AG04449 (cell line): ENCODE measurements at places on chromosomes 7 and 10.

GRCh38 chr7:88700725-88701124, 58.8 kb upstream of the ZNF804B start:
- DNase-seq: no peak

DNA sequence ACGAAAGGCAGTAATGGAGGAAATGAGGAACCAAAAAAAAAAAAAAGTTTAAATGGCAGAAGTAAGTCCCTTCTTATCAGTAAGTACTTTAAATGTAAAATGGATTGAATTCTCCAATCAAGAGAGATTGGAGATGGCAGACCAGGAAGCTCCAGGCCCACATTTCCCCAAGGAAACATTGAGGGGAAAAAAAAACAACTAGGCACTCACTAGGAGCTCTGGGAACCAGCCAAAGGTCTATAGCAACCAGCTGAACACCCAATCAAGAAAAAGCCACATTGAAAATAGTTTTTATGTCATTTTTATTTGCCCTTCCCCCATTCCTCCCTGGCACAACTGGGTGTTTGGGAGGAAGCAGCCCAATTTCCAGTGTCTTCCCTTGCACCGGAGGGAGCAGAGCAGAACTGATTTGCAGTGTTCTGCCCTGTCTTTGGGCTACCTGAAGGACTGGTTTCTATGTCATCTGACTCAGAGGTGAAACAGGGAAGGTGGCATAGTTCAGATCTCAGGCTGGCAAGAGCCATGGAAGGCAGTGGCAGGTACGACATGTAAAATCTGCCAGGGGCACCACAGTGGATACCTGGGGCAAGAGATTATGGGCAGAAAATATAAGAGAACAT, 121.9 kb downstream of the SMURF1 start:
- DNase-seq: no peak

DNA sequence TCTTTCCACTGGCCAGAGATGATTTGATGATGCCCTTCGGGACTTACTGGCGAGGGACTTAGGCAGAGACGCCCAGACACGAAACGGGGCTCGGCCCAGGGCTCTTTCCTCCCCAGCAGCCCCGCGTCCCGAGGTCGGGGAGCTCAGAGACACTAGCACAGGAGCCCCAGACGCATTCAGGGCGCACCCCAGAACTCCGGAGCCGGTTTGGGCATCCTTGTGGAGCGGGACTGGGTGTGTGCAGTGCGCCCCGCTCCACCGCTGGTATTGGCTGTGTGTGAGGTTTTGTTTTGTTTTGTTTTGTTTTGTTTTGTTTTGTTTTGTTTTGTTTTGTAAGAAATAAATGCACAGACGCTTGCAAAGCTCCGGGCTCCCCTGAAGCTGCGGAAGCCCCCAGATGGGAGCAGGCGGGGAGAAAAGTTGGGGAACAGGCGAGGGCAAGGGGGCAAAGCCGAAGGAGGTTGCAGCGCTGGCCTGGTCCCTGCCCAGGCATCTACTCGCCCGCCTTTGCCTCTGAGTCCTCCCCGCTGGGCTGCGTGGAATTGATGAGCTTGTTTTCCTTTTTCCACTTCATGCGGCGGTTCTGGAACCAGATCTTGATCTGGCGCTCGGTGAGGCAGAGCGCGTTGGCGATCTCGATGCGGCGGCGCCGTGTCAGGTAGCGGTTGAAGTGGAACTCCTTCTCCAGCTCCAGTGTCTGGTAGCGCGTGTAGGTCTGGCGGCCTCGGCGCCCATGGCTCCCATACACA, 1.9 kb upstream of the HOXA5 start:
- DNase-seq: no peak

DNA sequence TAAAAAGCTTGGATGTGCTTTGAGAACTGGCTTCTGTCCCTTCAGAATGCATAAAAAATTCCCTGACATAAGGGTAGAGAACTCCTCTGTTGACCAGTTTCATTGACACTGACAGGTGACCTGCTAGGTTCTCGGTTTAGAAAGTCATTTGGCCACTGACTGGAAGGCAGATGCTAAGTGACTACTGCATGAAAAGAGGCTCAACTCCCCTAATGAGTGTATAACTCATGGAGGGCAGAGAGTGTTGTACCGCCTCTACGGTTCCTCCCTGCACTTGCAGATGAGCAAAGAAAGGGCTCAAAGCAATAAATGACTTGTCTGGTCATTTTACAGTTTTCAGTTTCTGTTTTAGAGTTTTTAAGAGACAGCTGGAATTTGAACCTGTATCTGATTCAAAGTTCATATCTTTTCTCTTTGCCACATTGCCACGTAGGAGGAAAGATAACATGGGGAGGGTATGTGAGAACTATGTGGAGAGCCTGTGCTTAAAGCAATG, 2.9 kb upstream of the FGL2 start:
- DNase-seq: no peak

DNA sequence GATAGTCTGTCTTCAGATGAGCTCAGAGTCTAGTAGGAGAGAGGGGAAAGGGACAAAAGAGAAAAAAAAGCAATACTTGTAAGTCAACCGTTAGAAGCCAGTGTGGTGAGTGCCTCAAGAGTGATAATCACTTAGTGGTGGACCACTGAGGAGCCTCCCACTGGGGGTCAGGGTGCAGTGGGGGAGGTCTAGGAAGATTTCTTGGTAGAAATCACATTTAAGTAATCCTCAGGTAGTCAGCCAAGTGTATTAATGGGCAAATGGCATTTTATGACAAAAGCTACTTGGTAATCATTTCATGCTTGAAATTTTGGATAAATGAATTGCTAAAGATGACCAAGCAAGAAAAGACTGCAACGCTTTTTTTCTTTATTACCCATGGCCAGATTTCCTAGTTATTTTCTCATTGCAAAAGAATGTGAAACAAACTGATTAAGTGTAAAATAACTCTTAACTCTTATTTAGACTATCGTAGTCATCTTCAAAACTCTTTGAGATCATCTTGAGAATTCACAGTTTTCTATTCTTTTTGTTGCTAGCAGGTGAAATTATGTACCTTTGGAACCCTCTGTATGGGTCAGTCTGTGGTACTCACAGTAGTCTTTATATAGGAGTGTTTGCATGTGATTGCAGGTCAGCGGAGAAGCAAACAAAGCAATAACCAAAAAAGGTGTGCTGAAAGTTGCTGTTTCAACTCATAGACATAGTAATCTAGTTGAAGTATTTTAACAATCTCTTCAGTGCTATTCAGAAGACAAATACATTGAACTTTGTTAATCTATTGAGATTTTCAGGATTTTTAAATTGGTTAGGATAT, 63.9 kb downstream of the PPP1R9A start:
- no peak for DNase-seq

DNA sequence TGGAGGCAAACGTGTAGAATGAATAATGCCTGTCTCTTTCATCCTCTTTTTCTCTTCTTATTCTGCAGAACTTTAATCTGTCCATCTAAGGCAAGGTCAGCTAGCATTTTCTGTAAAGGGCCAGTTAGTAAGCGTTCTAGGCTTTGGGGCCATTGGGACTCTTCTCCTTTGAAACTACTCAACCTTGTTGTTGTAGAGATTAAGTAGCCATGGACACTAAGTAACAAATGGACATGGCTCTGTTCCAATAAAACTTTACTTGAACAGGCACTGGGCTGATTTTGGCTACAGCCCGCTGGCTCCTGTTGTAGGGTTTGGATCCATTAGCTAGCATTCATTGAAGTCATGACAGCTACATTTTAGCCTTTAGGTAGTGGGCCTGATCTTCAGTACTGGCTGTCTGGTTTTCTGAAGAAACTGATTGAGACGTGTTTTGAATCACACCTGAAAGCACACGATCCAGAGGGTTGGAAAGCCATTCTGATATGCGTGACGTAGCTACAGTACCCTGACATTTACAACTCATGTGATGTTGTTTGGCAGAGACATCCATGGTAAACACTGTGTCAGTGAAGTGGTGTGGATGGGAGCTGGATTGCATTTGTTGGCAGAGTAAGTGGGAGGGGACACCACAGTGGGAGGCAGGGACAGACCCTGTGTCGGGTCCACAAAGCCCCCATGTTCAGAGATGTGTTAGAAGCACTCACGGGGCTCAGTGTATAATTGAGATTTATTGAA, 92.5 kb downstream of the MTPN start:
- no peak for DNase-seq

DNA sequence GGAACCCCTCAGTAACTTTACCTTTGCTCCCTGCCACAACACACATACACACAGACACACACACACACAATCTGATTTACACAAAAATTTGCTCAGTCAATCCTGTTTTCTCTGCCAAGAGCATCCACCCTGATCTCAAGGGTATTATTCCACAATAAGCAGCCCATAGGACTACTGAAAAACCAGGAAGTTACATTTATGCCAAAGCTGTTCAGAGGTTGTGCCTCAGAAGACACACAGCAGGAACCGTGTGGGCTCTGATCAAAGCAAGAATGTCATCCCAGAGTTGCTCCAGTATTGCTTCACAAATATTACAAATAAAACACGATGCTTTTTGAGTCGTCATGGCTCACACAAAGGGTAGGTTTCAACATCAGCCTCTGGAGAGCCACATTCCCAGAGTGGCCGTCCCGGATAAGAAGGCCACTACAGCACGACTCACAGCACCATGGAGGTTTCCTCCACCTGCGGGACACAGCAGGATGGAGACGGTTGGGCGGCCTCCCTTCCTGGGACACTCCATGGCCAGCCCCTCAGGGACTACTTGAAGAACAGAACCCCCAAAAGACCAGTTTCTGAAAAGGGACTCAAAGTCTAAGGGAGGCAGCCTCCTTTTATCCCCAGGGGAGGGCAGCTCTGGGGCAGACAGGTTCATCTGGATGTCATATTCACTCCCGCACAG, 1.6 kb downstream of the AIFM2 start:
- DNase-seq: no peak

DNA sequence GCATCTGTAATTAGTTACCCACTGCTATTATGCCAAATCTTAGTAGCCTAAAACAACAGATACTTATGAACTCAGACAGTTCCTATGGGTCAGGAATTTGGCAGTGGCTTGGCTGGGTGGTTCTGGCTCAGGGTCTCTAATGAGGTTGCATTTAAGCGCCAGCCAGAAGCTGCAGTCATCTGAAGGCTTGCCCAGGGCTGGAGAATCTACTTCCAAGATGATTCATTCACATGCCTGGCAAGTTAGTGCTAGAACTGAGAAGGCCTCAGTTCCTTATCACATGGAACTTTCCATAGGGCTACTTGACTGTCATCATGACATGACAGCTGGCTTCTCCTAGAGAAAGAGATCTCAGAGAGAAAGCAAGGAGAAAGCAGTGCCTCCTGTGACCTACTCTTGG, 121.3 kb downstream of the AVL9 start:
- DNase-seq: peak; percentile 46

DNA sequence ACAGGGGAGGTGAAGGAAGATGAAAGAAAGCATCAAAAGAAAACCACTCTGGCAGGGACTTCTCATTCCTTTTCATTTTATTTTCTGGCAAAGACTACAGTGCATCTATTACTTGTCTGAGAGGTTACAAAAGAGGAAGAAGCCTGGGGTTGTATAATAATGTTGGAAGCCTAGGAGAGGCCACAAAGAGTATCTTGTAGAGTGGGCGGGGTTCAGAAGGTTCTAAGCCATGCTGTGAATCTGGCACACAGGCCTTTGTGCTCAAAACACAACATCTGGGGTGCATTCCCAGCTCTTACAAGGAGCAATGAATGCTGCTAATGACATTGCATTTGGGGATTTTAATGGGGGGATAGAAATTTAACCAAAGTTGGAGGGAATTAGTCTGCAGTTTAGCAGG, 49.4 kb downstream of the MRPL32 start:
- no peak for DNase-seq

GRCh38 chr7:135480966-135481597, 28.8 kb downstream of the CNOT4 start:
- no peak for DNase-seq

DNA sequence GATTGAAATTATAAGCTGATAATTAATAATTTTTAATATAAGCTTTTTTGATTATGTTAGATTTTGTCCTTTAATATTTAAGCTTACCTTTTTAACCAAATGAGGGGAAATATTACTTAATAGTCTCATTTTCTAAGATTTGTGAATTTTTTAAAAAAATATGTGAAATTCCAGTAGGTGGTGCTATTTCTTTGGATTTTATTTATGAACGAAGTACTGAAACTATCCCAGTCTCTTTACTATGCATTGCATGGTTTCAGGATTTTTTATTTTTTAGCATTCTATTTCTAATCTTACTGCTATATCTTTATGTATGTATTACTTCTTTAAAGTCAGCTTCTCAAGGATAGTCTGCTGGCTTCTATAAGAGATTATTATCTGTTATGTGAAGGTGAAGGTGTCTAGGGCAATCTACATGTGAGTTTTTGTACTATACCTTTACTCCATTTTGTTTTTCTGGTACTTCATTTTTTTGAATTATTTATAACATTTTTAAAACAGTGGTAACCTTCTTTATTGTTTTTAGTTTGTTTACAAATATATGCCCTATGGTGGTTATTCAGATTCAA, 78.3 kb downstream of the ATRNL1 start:
- no peak for DNase-seq

DNA sequence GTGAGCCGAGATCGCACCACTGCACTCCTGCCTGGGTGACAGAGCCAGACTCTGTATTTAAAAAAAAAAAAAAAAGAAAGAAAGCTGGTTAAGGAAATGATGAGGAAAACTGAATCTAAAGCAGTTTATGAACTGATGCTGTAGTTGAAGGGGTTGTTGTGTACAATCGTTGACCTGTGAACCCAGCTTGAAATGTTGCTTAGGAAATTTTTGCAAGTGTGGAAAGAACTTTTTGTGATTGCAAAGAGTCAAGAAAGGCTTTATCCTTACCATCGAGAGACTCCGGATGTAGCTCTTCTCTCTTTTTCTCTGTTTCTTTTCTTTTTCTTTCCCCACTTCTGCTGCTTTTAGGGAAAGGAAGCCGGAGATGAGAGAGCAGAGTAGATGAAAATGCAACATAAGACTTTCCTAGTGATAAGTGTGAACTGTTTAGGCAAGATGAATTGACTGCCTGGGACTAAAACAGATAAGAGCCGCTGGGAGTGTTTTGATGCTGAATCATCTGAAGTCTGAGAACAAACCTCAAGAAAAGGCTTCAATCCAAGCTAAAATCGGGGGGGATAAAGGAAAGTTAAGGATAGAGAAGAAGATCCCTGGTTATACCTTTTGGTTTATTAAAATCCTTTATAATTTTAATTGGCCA, 69.0 kb downstream of the TAF3 start:
- DNase-seq: no peak

DNA sequence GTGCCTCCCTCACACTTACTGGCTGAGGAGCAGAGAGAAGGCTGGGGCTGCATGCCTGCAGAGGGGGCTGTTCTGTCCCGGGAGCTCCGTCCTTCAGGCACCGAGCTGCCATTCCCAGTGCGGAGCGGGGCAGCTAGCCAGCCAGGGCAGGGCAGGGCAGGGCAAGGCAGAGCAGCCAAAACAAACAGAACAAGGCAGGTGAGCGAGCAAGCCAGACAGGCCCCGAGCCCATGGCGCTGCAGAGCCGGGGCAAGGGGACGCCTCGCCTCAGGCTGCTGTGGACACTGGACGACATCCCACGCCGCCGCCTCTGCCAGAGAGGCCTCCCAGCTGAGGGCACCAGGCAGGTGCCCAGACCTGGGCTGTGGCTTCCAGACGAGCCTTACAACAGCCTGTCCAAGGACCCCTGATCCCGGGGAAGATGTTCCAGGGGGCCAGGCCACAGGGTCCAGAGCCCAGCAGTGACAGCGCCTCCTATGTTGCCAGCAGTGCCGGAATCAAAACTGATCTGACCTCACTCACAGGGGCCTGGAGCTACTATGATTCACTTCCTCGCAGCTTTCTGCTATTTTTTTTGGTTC, 8.2 kb upstream of the NDST2 start:
- no peak for DNase-seq
